ENCODE measurements at places on chromosomes 13 and 19. TPM values are rescaled to one million over a fixed set of nuclear protein-coding genes. Genes with fewer than 3 reads are reported as not detected.

DNA sequence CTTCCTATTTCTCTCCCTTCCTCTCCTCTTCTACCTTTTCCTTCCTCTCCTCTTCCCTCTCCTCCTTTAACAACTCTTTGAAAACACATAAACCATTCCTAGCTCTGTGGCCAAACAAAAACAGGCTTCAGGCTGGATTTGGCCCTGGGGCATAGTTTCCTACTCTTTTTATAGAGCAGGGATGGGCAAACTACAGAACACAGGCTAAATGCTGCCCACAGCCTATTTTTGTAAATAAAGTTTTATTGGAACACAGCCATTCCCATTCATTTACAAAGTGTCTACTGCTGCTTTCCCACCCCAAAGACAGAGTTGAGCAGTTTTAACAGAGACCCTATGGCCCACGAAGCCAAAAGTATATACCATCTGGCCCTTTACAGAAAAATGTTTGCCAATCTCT, 35.4 kb downstream of the LHFPL6 start:
- H3K36me3 ChIP-seq = no peaks in the 10 kb centered on the region
- no peaks in the 10 kb centered on the region for H3K4me1 ChIP-seq
- H3K27ac ChIP-seq = no peak overlapping the region
- no peak for DNase-seq
- no peaks in the 10 kb centered on the region for H3K27me3 ChIP-seq

DNA sequence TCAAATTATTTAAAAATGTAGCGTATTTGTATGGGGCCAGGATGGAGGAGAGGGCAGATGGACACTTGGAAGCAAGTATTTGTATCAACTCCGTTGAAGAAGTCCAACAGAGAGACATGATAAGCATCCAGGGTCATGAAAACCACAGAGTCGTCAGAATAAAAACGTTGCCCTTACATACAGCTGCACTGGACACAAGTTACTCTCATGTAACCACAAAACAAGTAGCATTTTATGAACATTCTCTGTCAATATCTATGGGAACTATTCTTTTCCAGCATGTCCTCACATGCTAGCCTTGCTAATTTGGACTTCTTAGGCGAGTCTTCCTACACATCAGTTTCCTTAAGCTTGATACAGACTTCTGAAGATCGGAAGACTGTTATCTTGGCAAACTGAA, 35.0 kb downstream of the EFNB2 start:
- H3K4me3 ChIP-seq = no peak overlapping the region
- no peaks in the 10 kb centered on the region for H3K36me3 ChIP-seq
- no peak for DNase-seq
- H3K27ac ChIP-seq = no peak overlapping the region

- H3K4me1 ChIP-seq = peaks cover 14% of the 10 kb centered on the region
- no peaks in the 10 kb centered on the region for H3K36me3 ChIP-seq
- no peak overlapping the region for H3K27ac ChIP-seq
- H3K27me3 ChIP-seq = no peaks in the 10 kb centered on the region
- H3K4me3 ChIP-seq = no peak overlapping the region
Observed at GRCh38 chr19:45472563-45473366, 5.0 kb downstream of the FOSB start.

- no peaks in the 10 kb centered on the region for H3K4me1 ChIP-seq
- H3K36me3 ChIP-seq = no peaks in the 10 kb centered on the region
- DNase-seq = no peak
- H3K4me3 ChIP-seq = no peak overlapping the region
- no peak overlapping the region for H3K27ac ChIP-seq
Observed at GRCh38 chr13:92681239-92681638, 545.4 kb upstream of the GPC6 start.

DNA sequence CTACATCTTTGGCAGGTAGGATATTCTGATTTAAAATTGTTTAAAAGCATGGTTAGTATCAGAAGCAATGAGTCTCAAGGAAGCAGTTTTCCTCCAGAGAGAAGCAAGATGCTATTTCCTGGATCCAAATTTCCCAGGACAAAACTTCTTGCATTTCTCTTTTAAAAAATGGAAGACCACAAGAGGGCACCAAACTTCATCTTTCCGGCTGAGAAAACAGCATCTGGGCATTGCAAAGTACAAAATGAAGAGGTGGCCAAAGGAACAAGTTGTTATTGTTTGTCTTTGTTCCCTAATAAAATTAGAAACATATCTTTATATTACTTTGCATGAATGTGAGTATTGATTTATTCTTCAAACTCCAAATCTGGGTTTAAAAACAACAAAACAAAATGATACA, 60.0 kb upstream of the LRCH1 start:
- H3K36me3 ChIP-seq = no peaks in the 10 kb centered on the region
- DNase-seq = no peak
- H3K4me1 ChIP-seq = no peaks in the 10 kb centered on the region
- H3K27me3 ChIP-seq = no peaks in the 10 kb centered on the region
- H3K27ac ChIP-seq = no peak overlapping the region

DNA sequence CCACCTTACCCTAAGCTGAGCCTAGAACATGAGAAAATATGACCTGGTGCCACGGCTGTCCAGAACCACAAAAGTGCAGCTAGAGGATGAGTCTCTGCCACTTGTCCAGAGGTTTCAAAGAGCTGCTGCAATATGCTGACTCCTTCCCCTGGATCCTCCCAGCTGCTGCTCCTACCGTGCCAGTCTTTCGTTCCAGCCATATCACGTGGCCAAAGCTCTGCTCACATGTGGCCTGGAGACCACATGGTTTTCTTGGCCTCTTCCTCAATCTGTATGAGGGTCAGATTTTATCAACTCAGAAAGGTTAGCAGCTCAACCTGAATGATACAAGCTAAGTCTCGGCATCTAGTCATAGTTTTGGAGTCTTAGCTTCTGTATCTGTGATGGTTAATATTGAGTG, 3.2 kb upstream of the SACS start:
- H3K4me1 ChIP-seq = no peaks in the 10 kb centered on the region
- no peak overlapping the region for H3K4me3 ChIP-seq
- no peak overlapping the region for H3K27ac ChIP-seq
- peaks cover 25% of the 10 kb centered on the region for H3K27me3 ChIP-seq
- no peaks in the 10 kb centered on the region for H3K36me3 ChIP-seq
- DNase-seq = no peak

GRCh38 chr19:7869910-7870511, 4.2 kb downstream of the PRR36 start:
- H3K4me1 ChIP-seq = peaks cover 50% of the 10 kb centered on the region
- DNase-seq = no peak
- H3K4me3 ChIP-seq = no peak overlapping the region
- no peak overlapping the region for H3K27ac ChIP-seq

GRCh38 chr19:42352301-42353259, 27.1 kb downstream of the MEGF8 start:
- no peak overlapping the region for H3K4me3 ChIP-seq
- H3K4me1 ChIP-seq = peaks cover 4% of the 10 kb centered on the region
- DNase-seq = peak; percentile 13
- no peak overlapping the region for H3K27ac ChIP-seq
- no peaks in the 10 kb centered on the region for H3K27me3 ChIP-seq

The REX1BD gene
- polyA plus RNA-seq = 22.2 TPM

The MCEMP1 gene
- polyA plus RNA-seq = 0.53 TPM

GRCh38 chr13:99990126-99990977, 8.8 kb downstream of the ZIC2 start:
- H3K4me1 ChIP-seq = no peaks in the 10 kb centered on the region
- H3K36me3 ChIP-seq = no peaks in the 10 kb centered on the region
- DNase-seq = no peak
- H3K27me3 ChIP-seq = peaks cover 100% of the 10 kb centered on the region

GRCh38 chr13:42068886-42069285, 20.4 kb downstream of the DGKH start:
- H3K4me1 ChIP-seq = peaks cover 5% of the 10 kb centered on the region
- no peak for DNase-seq
- no peaks in the 10 kb centered on the region for H3K36me3 ChIP-seq
- no peak overlapping the region for H3K27ac ChIP-seq

DNA sequence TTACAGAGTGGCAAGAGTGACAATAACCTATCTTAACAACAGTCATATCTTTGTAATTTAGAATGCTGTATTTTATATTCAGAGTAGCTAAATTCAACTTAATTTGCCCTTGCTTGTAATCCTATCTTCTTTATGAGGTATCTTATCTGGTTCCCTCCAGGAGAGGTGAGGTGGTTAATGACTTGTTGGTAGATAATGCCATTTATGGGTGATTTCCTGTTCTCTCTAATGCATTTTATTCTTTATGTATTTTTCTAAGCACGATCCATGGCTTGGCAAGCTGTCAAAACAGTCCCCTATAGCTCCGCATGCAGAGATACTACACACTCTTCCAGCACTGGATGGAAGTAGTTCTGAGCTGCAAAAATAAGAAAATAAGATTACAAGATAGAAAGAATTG, 267.9 kb downstream of the LMO7 start:
- no peak for DNase-seq
- no peak overlapping the region for H3K4me3 ChIP-seq
- no peak overlapping the region for H3K27ac ChIP-seq
- no peaks in the 10 kb centered on the region for H3K4me1 ChIP-seq

DNA sequence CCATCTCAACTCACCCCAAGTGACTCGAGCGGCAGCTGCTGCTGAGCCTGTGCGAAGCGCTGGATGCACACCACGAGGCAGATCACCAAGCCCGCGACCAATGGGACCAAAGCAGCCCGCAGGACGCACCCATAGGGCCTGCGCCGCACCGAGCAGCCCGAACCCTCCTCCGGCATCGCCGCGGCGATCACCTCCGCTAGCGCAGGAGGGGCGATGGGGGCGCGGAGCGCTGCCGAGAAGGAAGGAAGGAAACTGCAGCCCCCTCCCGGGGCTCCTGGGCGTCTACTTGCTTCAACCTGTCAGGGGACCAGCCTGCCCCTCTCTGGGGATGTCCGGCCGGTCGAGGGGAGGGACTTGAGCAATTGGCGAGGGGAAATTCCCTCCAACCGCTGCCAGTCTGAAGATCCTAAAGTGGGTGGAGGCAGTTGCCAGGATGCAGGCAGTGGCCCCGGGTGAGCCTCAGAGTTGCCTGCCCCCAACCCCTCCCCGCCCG, at the start of gene CD70:
Gene CD70 (minus strand): TSS at position 324 of the 493 bp plus-strand sequence. CDS start 148 bp downstream, at position 176.
- H3K27ac ChIP-seq = no peak within 1 kb of the TSS
- no peak for DNase-seq
- no peak within 1 kb of the TSS for H3K4me3 ChIP-seq
- peaks cover 60% of the 10 kb centered on the region for H3K27me3 ChIP-seq
- H3K4me1 ChIP-seq = no peaks in the 10 kb centered on the region

The ADAT3 gene
- polyA plus RNA-seq = 3.8 TPM

The ZNF132 gene
- polyA plus RNA-seq = 10.2 TPM

DNA sequence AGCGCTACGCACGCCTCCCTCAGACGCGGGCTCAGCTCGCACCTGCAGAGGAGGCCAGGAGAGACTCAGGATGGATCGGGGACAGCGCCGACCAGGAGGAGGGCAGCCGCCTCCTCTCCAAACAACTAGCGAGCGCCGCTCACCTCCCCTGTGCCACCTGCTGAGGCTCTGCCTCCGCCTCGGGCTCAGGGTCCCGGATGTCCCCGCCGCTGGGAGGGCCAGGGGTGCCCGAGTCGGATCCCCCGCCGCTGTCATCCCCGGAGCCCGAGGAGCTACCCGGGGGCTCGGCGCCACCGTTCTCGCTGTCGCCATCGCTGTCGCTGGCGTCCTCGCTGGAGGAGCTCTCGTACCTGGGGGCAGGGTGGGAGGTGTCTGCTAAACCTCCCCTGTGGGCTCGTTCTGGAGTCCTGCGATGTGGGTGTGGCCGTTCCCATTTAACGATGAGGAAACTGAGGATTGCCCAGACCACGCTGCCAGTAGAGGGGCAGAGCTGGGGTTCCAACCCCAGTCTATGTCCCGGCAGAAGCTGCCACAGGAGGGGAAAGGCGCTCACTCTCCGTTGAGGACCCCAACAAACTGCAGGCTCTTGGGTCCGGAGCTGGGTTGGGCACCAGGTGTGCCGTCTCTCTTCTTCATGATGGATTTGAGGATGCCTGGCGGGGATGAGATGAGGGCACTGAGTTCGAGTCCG, 9.2 kb downstream of the KANK3 start:
- no peak overlapping the region for H3K27ac ChIP-seq
- H3K4me3 ChIP-seq = no peak overlapping the region
- H3K4me1 ChIP-seq = no peaks in the 10 kb centered on the region

GRCh38 chr19:34639491-34640085, 37.4 kb downstream of the SCGB2B2 start:
- H3K27ac ChIP-seq = no peak overlapping the region
- no peak overlapping the region for H3K4me3 ChIP-seq
- peak; percentile 47 for DNase-seq

The TTYH1 gene
- 13.4 TPM for polyA plus RNA-seq

The ZIC5 gene
- not detected for polyA plus RNA-seq

GRCh38 chr13:105340061-105340606, 1195.3 kb downstream of the EFNB2 start:
- H3K27me3 ChIP-seq = no peaks in the 10 kb centered on the region
- DNase-seq = no peak
- no peaks in the 10 kb centered on the region for H3K36me3 ChIP-seq

The ZNF547 gene
- 6.5 TPM for polyA plus RNA-seq

DNA sequence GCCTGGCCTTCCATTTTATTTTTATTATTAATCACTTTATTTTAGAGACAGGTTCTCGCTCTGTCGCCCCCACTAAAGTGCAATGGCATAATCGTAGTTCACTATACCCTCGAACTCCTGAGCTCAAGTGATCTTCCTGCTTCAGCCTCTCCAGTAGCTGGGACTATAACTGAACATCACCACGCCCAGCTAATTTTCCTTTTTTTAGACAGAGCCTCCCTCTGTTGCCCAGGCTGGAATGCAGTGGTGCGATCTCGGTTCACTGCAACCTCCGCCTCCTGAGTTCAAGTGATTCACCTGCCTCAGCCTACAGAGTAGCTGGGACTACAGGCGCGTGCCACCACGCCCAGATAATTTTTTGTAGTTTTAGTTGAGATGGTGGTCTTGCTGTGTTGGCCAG, 6.7 kb upstream of the PAN3 start:
- H3K27ac ChIP-seq = no peak overlapping the region
- H3K4me1 ChIP-seq = no peaks in the 10 kb centered on the region
- H3K36me3 ChIP-seq = no peaks in the 10 kb centered on the region
- DNase-seq = no peak

GRCh38 chr19:56601375-56601774, 6.3 kb downstream of the ZNF71 start:
- DNase-seq = no peak
- no peaks in the 10 kb centered on the region for H3K27me3 ChIP-seq
- H3K4me1 ChIP-seq = peaks cover 5% of the 10 kb centered on the region
- H3K4me3 ChIP-seq = no peak overlapping the region
- H3K27ac ChIP-seq = no peak overlapping the region

The IZUMO4 gene
- polyA plus RNA-seq = 5.4 TPM
